Stimulated activated CD4-positive, alpha-beta T cell treated with anti-CD3 and anti-CD28 coated beads, Interleukin-12 subunit alpha, Interleukin-12 subunit beta, amount 100 ng/mL, for 4 hours (primary cell): ENCODE measurements at places on chromosomes 5 and 9.

- no peak for DNase-seq
These were observed 105.2 kb downstream of the DAB2IP start for GRCh38 chr9:121756474-121757280.

DNA sequence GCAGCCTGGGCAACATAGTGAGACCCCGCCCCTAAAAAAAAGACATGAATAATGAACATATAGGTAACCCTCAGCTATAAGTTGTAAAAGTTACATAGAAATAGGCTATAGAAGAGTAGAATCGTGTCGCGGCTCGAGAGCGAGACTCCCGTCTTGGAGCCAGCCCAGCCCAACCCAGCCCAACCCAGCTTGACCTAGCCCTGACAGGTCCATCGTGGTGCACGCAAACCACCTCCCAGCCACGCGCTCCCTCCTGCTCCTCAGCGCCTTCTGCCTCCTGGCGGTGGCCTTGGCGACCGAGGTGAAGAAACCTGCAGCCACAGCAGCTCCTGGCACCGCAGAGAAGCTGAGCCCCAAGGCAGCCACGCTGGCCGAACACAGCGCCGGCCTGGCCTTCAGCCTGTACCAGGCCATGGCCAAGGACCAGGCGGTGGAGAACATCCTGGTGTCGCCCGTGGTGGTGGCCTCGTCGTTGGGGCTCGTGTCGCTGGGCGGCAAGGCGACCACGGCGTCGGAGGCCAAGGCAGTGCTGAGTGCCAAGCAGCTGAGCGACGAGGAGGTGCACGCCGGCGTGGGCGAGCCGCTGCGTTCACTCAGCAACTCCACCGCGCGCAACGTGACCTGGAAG is 10.8 kb downstream of the KIF24 start:
- DNase-seq, result no peak

DNA sequence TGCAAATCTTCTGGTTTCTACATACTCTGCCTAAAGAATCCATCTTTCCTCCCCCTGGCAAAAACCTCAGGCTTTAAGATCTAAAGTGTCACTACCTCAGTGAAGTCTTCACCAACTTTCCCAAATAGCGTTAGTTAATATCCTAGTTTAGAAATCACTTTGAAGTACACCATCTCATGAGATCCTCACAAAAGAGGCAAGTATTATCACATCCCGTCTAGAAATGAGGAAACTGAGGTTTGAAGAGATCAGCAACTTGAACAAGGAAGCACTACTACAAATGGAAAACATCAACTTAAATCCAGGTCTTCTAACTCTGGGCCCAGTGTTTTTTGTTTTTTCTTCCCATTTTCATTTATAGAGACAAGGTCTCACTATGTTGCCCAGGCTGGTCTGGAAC is 4.6 kb downstream of the AP3B1 start:
- DNase-seq, result no peak

DNA sequence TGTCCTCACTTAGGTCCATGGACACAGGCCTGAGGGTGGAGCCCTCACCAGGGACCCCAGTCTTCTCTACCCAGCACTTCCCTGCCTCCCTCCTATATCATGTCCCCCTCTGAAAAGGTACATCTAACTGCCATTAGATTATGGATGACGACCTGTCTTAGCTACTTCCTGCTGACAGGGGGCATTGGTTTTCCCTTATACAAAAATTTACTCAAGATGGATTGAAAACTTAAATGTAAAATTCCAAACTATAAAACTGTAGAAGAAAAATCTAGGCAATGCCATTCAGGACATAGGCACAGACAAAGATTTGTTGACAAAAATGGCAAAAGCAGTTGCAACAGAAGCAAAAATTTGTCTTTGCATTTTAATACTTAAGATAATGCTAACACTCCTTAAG is 623.2 kb upstream of the FAM174A start:
- no peak for DNase-seq

DNA sequence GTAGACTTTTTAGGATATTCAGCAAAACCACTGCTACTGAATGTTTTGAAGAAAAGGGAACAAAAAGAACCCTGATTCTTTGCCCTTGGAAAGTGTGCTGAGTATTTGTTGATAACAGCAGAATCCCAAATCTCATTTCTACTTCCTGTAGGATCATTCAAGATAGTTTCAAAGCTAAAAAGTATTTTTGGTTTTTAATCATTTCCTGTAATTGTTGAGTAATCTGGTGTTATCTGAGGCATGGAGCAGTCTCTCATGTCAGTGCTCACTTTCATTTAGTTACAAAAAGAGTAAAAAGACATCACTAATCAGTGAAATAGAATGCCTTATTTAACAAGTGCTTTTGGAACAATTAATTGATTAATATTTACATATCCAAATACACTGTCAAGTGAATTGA is 56.1 kb downstream of the ITGA2 start:
- no peak for DNase-seq

DNA sequence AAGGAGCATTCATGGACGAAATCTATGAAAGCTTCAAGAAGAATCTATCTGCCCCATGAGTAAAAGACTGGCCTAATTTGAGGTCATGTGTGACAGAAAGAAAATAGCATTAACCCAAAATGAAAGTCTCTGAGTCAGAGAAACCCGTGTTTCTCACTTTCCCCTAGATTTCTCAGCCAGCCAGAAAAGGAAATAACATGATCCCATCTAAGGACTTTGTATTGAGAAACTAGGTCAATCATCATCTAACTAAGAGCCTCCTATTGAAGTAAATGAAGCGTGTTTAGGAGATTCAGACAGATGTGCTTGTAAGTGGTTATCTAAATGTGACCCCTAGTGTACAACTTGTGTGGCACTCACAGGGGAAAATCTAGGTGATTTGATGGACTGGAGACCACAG is 77.3 kb upstream of the ZNF366 start:
- DNase-seq, result no peak

- no peak for DNase-seq
These were observed 157.8 kb upstream of the TRPM3 start for GRCh38 chr9:71279151-71279739.

- DNase-seq, result no peak
These were observed 395.9 kb upstream of the CDH9 start for GRCh38 chr5:27434335-27434734.

GRCh38 chr9:89295400-89295799 is 15.6 kb upstream of the CKS2 start:
- no peak for DNase-seq

- no peak for DNase-seq
These were observed 61.2 kb downstream of the MRPS30 start for GRCh38 chr5:44869928-44870327.

DNA sequence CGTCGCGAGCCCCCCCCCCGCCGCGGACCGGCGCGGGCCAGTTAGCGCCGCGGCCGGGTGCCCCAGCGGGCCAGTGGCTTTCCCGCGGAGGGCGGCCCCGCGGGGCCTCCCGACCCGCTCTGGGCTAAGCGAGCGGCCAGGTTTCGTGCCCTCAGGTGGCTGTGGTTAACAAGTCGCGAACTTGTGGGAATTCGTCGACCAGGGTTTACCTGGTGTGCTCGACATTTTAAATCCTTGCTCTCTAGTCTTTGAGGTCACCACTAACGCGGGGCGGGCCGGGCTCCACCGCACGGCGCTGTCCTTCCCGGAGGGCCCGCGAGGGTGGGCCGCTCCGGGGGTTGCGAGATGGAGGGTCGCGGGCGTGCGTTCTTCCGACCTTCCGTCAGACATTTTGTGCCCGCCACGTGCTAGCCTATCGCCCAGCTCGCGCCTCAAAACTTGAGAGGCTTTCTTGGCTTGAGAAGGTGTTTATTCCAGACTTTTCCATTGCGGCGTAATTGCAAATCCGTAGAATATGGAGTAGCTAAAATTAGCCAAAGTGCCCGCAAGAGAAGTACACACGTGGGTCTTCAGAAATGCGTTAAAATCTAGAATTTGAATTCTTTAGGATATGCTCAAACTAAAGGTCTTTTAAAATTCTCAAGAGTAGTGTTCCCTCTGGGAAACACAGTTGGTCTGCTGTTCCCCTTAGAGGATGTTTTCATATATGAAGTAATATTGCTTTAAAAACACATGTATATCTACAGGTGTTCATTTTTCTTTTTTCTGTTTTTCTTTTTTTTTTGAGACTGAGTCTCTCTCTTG is 2.1 kb downstream of the ANP32B start:
- peak; percentile 41 for DNase-seq

DNA sequence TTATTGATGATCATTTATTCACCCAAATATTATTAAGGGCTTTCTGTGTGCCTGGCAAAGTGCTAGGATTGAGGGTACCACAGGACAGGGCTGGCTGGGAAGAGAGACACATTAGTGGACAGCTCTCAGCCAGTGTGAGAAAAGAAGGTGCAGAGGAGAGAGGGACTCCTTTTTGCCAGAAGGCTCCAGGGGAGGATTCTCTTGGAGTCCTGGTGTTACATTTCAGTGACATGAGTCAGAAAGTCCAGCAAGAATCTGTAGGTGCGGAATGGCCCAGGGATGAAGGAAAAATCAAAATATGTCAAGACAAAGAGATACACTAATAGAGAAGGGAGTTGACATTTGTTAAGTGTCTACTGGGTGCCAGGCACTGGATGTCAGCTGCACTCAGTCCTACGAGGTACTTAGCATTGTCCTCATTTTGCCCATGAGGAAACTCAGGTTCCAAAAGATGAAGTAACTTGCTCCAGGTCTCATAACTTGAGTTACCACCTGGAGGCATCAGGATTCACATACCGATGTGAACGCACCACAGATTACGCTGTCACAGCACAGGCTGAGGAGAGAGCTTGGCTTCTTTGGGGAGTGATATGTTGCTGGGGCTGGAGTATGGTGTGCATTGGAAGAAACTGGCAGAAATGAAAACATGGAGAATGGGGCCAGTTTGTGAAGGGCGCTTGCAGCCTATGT is 60.5 kb downstream of the RASGRF2 start:
- no peak for DNase-seq

DNA sequence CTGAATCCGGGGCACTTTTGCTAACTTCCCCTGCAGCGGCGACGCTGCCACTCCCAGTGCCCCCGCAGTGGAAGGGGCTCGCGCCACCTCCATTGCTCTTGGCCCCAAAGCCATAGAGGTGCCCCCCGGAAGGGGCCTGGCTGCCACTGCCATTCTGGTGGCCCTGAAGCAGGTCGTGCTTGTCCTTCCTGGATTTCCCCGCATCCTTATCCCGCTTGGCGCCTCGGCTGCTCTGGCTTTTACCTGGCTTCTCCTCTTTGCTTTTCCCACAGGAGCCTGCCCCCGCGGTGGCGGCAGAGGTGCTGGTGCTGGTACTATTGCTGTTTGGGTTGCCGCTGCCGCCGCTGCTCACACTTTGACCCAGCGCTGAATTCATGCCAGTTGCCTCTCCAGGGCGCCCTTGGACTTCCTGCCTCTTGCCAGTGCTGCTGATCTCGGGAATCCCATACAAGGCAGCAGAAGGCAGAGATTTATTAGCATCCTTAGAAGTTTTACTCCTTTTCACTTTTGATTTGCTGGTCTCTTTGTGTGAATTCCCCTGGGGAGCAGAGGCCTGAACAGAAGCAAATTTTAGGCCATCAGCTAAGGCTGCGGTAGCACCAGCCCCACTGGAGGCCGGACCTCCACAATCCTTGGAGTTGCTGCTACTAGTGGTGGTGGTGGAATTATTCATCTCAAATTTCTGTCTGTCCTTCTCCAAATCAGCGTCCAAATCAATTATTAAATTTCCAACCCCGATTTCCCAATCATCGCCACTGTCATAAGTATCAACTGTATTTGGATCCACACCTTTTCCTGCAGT is 2.1 kb downstream of the ZNF608 start:
- no peak for DNase-seq

DNA sequence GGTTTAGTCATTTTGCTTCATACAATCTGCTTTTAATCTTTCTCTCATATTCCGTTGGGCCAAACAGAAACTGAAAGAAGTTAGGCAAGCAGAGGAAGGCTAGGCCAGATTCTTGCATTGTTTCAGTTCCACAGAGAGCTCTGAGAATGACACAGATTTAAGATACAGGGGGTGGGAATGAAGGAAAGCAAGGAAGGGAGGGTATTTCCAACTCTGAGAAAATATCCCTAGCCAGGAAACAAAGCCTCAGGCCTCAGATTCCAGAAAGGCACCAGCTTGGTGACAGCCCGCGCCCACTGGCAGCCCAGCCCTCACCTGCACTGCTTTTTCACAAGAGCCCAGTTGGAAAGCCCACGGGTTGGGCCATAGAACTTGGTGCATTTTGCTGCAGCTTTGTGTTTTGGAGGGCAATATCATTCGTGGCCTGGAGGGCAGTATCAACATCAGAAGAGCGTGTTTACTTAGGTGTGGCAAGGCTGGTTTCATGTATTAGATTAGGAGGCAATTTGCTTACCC is 63.5 kb downstream of the ENC1 start:
- no peak for DNase-seq

GRCh38 chr5:20041326-20042274 is 53.6 kb upstream of the CDH18 start:
- no peak for DNase-seq

GRCh38 chr5:64685866-64686265 is 4.4 kb upstream of the SHISAL2B start:
- DNase-seq, result no peak
